ENCODE measurements at places on chromosomes 13 and 19. TPM values are rescaled to one million over a fixed set of nuclear protein-coding genes. Genes with fewer than 3 reads are reported as not detected.

GRCh38 chr13:24985107-24985506, 110.8 kb upstream of the PABPC3 start:
- H3K36me3 ChIP-seq = no peaks in the 10 kb centered on the region
- no peaks in the 10 kb centered on the region for H3K27me3 ChIP-seq

The GAS6 gene
- 317 TPM for total RNA-seq

The LSM14A gene
- total RNA-seq = 68.4 TPM

The SCGB2B2 gene
- total RNA-seq = 1.2 TPM

The OR10H1 gene
- total RNA-seq = not detected

The RDH8 gene
- total RNA-seq = not detected

DNA sequence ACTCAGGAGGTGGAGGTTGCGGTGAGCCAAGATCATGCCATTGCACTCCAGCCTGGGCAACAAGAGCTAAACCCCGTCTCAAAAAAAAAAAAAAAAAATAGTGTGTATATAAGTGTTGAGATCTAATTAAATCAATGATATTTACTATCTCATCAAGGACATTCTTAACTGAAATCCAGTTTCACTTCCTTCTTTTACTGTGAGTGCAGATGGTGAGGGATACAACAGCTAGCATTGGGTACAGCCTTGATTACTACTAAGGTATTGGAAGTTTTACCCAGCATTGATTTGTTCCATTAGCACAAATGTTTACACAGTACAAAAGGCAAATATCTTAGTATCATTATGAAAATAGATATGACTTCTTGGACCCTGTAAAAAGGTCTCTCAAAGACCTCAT, 546.6 kb downstream of the KCTD12 start:
- H3K27me3 ChIP-seq = no peaks in the 10 kb centered on the region
- no peak overlapping the region for H3K27ac ChIP-seq
- H3K4me3 ChIP-seq = no peak overlapping the region
- DNase-seq = no peak
- no peaks in the 10 kb centered on the region for H3K36me3 ChIP-seq

- DNase-seq = no peak
- peak overlapping the region; percentile 21 for H3K27ac ChIP-seq
- peak overlapping the region; percentile 27 for H3K4me3 ChIP-seq
- no peaks in the 10 kb centered on the region for H3K27me3 ChIP-seq
Observed at GRCh38 chr13:35720690-35721554, 244.4 kb upstream of the MAB21L1 start.

The KIR3DL2 gene
- total RNA-seq = not detected

The ZNF443 gene
- total RNA-seq = 3.3 TPM

The ZNF560 gene
- total RNA-seq = not detected

The DZIP1 gene
- 31.5 TPM for total RNA-seq

DNA sequence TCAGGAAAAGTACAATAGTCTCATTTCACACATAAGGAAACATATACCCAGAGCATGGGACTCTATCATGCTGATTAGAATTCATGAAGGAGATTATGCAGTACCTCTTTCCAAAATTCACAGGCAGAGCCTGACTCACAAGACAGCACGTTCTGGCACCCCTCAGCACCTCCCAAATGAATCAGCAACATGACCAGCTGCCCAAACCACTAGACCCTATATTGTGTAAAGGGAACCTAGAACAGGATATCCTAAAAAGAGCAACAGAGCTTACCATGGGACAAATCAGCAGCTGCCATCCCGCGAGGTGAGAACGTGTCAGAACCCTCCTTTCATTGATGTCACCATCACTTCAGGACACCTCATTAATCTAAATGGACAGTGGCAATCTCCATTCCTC, 2.5 kb downstream of the ZNF426 start:
- no peak overlapping the region for H3K27ac ChIP-seq
- no peaks in the 10 kb centered on the region for H3K27me3 ChIP-seq
- peaks cover 26% of the 10 kb centered on the region for H3K36me3 ChIP-seq
- H3K4me3 ChIP-seq = no peak overlapping the region

DNA sequence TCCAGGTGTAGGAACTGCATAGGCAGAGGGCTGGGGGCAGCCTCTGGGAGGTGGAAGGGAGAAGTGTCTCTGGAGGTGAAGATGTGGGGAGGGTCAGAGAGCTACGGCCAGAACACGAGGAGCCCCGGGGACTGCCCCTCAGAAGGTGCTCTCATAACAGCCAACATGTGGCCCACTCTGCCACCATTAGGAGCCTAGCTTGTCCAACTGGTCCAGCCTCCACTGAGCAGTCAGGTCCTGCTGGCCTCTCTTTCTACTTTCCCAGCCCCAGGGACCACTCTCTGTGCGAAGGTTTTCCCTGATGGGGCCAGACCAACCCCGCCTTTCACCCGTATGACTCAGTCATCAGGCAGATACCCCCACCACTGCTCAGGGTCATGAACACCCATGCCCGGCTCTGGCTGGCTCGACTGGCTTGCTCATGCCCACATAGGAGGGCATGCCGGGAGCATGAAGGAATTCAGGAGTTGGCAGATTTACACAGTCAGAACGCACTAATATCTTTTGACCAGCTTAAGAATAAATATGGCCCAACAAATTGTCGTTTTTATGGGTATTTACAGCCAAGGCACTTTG, 37.5 kb upstream of the C19orf12 start:
- H3K27ac ChIP-seq = no peak overlapping the region
- H3K4me3 ChIP-seq = no peak overlapping the region
- no peak for DNase-seq

The GJB6 gene
- not detected for total RNA-seq

- H3K27ac ChIP-seq = no peak overlapping the region
- H3K4me3 ChIP-seq = no peak overlapping the region
- no peak for DNase-seq
- no peaks in the 10 kb centered on the region for H3K4me1 ChIP-seq
Observed at GRCh38 chr13:111326981-111327642, 6.7 kb downstream of the TEX29 start.

- no peaks in the 10 kb centered on the region for H3K4me1 ChIP-seq
- H3K27ac ChIP-seq = no peak overlapping the region
- no peak overlapping the region for H3K4me3 ChIP-seq
- no peak for DNase-seq
- H3K27me3 ChIP-seq = peaks cover 26% of the 10 kb centered on the region
- no peaks in the 10 kb centered on the region for H3K36me3 ChIP-seq
Observed at GRCh38 chr19:14054099-14054498, 7.8 kb downstream of the PALM3 start.

The MBD3L2 gene
- not detected for total RNA-seq

The CERS1 gene
- total RNA-seq = 14.9 TPM

GRCh38 chr13:110330491-110331011, 23.5 kb downstream of the COL4A2 start:
- peak overlapping the region; percentile 79 for H3K27ac ChIP-seq
- no peak for DNase-seq
- H3K4me3 ChIP-seq = no peak overlapping the region
- H3K36me3 ChIP-seq = no peaks in the 10 kb centered on the region
- H3K27me3 ChIP-seq = no peaks in the 10 kb centered on the region

- no peaks in the 10 kb centered on the region for H3K36me3 ChIP-seq
- no peaks in the 10 kb centered on the region for H3K4me1 ChIP-seq
Observed at GRCh38 chr13:84130495-84131114, 248.3 kb upstream of the SLITRK1 start.

DNA sequence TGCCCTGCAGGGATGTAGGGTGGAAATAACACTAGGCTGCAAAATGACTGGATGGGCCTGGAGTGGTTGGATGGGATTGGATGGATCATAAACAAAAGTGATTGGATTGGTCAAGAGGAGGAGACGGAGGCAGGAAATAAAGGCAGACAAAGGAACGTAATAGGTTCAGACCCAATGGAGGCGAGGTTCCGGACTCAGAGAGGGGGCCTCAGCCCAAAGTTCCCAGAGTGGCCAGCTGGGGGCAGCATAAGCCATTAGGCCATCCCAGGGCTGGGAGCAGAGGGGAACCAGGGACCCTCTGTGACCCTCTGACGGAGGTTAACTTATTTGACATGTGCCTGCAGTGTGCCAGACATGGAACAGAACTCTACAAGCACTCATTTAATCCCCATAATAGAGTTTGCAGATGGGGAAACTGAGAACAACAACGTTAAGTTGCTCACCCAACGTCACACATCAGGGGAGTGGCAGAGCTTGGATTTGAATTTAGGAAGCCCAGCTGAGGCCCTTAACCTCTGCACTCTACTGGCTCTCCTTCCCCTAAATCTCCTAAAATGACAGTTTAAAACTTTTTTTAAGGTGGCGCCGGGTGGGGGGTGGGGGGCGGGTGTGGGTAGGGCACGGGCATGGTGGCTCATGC, 15.3 kb upstream of the MAP1S start:
- no peak overlapping the region for H3K4me3 ChIP-seq
- no peaks in the 10 kb centered on the region for H3K27me3 ChIP-seq
- no peaks in the 10 kb centered on the region for H3K36me3 ChIP-seq
- no peaks in the 10 kb centered on the region for H3K4me1 ChIP-seq

- no peak for DNase-seq
- H3K4me3 ChIP-seq = peak overlapping the region; percentile 82
- peak overlapping the region; percentile 63 for H3K27ac ChIP-seq
- H3K27me3 ChIP-seq = no peaks in the 10 kb centered on the region
- H3K4me1 ChIP-seq = peaks cover 20% of the 10 kb centered on the region
Observed at GRCh38 chr19:45508417-45508860, 1.2 kb downstream of the VASP start.

DNA sequence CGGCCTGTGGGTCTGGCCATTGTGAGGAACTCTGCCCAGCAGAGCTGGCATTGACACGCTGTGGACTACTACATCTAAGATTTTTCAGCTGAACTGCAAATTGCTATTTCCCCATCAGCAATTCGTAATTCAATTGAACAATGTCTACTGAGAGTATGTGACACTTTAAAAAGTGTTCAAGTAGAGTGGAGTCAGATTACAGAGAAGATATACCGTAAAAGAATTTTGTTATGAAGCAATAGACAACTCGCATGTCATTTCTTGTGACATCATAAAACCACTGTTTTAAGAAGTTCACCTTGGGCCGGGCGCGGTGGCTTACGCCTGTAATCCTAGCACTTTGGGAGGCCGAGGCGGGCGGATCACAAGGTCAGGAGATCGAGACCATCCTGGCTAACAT, 32.5 kb upstream of the C1QTNF9 start:
- DNase-seq = no peak
- no peak overlapping the region for H3K4me3 ChIP-seq
- no peaks in the 10 kb centered on the region for H3K27me3 ChIP-seq
- H3K4me1 ChIP-seq = peaks cover 13% of the 10 kb centered on the region
- H3K36me3 ChIP-seq = no peaks in the 10 kb centered on the region

DNA sequence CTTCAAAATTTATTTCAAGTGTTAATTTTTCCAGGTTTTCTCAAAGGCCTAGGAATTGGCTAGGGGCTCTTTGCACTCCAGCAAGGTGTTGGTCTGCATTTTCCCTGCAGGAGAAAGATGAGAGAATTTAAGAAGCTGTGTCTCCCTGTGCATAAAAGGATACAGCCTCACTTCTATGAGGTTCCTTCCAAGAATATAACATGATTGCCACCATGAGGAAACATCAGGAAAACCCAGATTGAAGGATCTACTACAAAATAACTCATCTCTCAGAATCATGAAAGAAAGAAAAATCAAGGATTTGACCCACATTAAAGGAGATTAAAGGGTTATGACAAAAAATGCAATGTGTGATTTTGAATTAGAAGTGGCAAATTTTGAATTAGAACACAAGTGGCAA, 69.9 kb downstream of the RUBCNL start:
- H3K27me3 ChIP-seq = no peaks in the 10 kb centered on the region
- no peak for DNase-seq
- H3K4me3 ChIP-seq = no peak overlapping the region
- H3K4me1 ChIP-seq = no peaks in the 10 kb centered on the region
- H3K27ac ChIP-seq = no peak overlapping the region

The FBL gene
- total RNA-seq = 170 TPM

GRCh38 chr19:17091758-17092333, 16.3 kb downstream of the MYO9B start:
- no peak overlapping the region for H3K4me3 ChIP-seq
- no peaks in the 10 kb centered on the region for H3K36me3 ChIP-seq
- peaks cover 19% of the 10 kb centered on the region for H3K4me1 ChIP-seq
- DNase-seq = no peak
- no peaks in the 10 kb centered on the region for H3K27me3 ChIP-seq

GRCh38 chr13:43493496-43494000, 293.2 kb downstream of the ENOX1 start:
- H3K4me3 ChIP-seq = no peak overlapping the region
- H3K27me3 ChIP-seq = no peaks in the 10 kb centered on the region
- DNase-seq = no peak
- no peak overlapping the region for H3K27ac ChIP-seq
- no peaks in the 10 kb centered on the region for H3K36me3 ChIP-seq

- no peak overlapping the region for H3K4me3 ChIP-seq
- no peaks in the 10 kb centered on the region for H3K36me3 ChIP-seq
- peaks cover 17% of the 10 kb centered on the region for H3K4me1 ChIP-seq
- H3K27me3 ChIP-seq = no peaks in the 10 kb centered on the region
- peak; percentile 72 for DNase-seq
Observed at GRCh38 chr19:55467236-55468053, 2.9 kb upstream of the C19orf85 start.

DNA sequence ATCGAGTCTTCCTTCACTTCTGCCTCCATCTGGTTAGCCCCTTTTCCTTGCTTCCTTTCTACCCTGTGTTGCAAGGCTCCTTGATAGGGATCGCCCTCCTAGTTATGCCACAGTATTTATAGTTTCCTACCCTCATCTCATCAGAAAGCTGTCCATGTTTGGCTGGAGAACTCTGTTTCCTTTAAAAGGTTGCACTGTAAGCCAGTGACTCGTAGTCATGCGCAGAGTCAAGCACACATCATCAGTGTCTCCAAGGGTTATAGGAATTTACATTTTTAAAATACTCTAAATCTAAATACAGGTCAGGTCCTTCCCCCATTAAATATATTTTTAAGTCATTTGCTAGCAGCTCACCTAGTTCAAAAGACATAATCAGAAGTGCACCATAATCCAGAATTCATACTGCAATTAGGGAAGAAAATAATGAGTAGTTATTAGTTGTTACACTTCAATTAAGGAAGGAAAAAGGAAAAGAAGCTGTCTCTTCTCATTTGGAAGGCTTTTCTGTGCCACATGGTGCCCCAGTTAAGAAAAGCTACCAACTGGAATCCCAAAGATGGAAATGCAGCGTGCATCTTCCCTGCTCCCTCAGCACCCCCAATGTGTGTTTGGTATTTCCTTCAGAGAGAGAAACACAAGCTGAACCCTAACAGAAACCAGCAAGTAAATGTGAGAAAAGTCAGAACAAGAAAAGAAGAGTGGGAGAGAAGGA, 81.0 kb downstream of the GPR12 start:
- H3K4me3 ChIP-seq = no peak overlapping the region
- no peak overlapping the region for H3K27ac ChIP-seq
- H3K27me3 ChIP-seq = no peaks in the 10 kb centered on the region
- no peaks in the 10 kb centered on the region for H3K4me1 ChIP-seq
- H3K36me3 ChIP-seq = no peaks in the 10 kb centered on the region
- no peak for DNase-seq

DNA sequence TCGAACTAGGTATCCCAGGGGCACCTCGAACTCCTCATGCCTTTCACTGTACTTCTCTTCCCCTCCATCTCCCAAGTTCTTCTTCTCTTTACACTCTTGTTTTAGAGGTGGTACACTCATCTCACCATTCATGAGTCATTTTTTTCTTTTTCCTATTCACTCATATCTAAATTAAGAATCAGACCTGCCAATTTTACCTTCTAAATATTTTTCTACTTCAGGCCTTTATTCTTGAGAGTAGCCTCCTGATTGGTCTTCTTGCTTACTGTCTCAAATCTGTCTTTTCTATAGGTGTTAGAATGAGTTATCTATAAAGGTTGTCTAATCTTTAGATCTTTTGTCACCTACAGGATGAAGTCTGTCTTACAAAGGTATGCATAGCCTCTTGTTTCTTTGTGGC, 20.7 kb downstream of the TDRD3 start:
- no peaks in the 10 kb centered on the region for H3K36me3 ChIP-seq
- no peak overlapping the region for H3K27ac ChIP-seq
- H3K27me3 ChIP-seq = no peaks in the 10 kb centered on the region
- H3K4me1 ChIP-seq = peaks cover 19% of the 10 kb centered on the region

GRCh38 chr13:59356607-59357006, 807.1 kb downstream of the DIAPH3 start:
- DNase-seq = peak; percentile 16
- no peaks in the 10 kb centered on the region for H3K36me3 ChIP-seq
- H3K27me3 ChIP-seq = no peaks in the 10 kb centered on the region
- no peak overlapping the region for H3K4me3 ChIP-seq
